ENCODE measurements at places on chromosomes 1 and 21. TPM values are rescaled to one million over a fixed set of nuclear protein-coding genes. Genes with fewer than 3 reads are reported as not detected.

- DNase-seq: no peak
- H3K27ac ChIP-seq: no peak overlapping the region
- no peaks in the 10 kb centered on the region for H3K27me3 ChIP-seq
- no peaks in the 10 kb centered on the region for H3K4me1 ChIP-seq
Observed at GRCh38 chr1:194717941-194718340, 1531.5 kb upstream of the B3GALT2 start.

IL24 gene
- not detected for total RNA-seq

TAF5L gene
- 20.3 TPM for total RNA-seq

GRCh38 chr1:232186931-232187330, 443.0 kb downstream of the SIPA1L2 start:
- H3K27ac ChIP-seq: no peak overlapping the region
- DNase-seq: no peak
- H3K27me3 ChIP-seq: no peaks in the 10 kb centered on the region
- no peaks in the 10 kb centered on the region for H3K36me3 ChIP-seq
- H3K4me3 ChIP-seq: no peak overlapping the region

- H3K27ac ChIP-seq: no peak overlapping the region
- no peak overlapping the region for H3K4me3 ChIP-seq
Observed at GRCh38 chr1:61149010-61149860, 66.9 kb downstream of the NFIA start.

VWA5B1 gene
- total RNA-seq: not detected

DNA sequence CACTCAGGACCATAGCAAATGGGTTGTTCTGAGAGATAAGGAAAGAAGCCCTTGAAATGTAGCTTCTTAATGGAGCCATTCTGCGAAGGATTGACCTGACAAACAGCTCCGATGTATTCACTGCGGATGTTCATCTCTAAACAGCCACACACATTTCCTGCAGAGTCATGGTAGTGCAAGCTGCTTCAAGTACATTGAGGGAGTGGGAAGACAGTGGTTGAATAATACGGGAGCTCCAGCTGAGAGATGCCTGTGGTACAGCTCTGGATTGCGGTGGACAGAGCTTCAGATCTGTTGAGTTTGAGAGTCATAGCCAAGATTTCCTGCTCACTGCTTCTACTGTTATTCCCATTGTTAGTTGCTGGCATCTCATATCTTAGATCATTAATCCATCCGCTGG, 86.6 kb downstream of the ZBTB18 start:
- no peaks in the 10 kb centered on the region for H3K27me3 ChIP-seq
- H3K4me1 ChIP-seq: peaks cover 26% of the 10 kb centered on the region
- DNase-seq: no peak
- H3K36me3 ChIP-seq: no peaks in the 10 kb centered on the region

DNA sequence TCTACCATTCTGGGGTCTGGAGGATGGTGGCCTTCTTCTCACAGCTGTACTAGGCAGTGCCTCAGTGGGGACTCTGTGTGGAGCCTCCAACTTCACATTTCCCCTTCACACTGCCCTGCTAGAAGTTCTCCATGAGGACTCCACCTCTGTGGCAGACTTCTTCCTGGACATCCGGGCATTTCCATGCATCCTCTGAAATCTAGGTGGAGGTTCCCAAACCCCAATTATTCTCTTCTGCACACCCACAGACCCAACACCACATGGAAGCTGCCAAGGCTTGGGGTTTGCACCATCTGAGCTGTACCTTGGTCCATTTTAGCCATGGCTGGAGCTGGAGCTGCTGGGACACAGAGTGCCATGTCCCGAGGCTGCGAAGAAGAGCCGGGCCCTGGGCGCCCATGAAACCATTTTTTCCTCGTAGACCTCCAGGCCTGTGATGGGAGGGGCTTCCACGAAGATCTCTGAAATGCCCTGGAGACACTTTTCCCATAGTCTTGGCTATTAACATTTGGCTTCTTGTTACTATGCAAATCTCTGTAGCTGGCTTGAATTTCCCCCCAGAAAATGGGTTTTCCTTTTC, 170.5 kb downstream of the FOXD2 start:
- no peak for DNase-seq
- H3K27me3 ChIP-seq: no peaks in the 10 kb centered on the region
- H3K4me3 ChIP-seq: no peak overlapping the region
- H3K27ac ChIP-seq: no peak overlapping the region
- H3K4me1 ChIP-seq: no peaks in the 10 kb centered on the region

- no peaks in the 10 kb centered on the region for H3K27me3 ChIP-seq
- no peak overlapping the region for H3K4me3 ChIP-seq
- no peak for DNase-seq
- no peaks in the 10 kb centered on the region for H3K36me3 ChIP-seq
Observed at GRCh38 chr21:40926238-40926637, 79.3 kb upstream of the DSCAM start.

Data from endothelial cell of umbilical vein (primary cell).